Muscle of arm (tissue), 14 donors: ENCODE measurements at places on chromosomes 7 and 10. TPM values are rescaled to one million over a fixed set of nuclear protein-coding genes. Genes with fewer than 3 reads are reported as not detected.

DGKB gene
- 0.96 TPM for polyA plus RNA-seq

CARD11 gene
- polyA plus RNA-seq, result 1.9 TPM

WIPF3 gene
- polyA plus RNA-seq, result 21.4 TPM

TES gene
- polyA plus RNA-seq, result 17.5 TPM

PPP1R9A gene
- polyA plus RNA-seq, result 23.4 TPM

CABCOCO1 gene
- polyA plus RNA-seq, result not detected

CPA2 gene
- 0.54 TPM for polyA plus RNA-seq

CDH23 gene
- 7.4 TPM for polyA plus RNA-seq

RAPGEF5 gene
- 32.1 TPM for polyA plus RNA-seq

HOXA11 gene
- not detected for polyA plus RNA-seq

NUTM2E gene
- polyA plus RNA-seq, result 0.41 TPM

NFKB2 gene
- 29.2 TPM for polyA plus RNA-seq

CLCN1 gene
- polyA plus RNA-seq, result 0.50 TPM

AKR1C8 gene
- polyA plus RNA-seq, result not detected

YAE1 gene
- 22.8 TPM for polyA plus RNA-seq

INSIG1 gene
- 22.0 TPM for polyA plus RNA-seq

DUSP5 gene
- 3.9 TPM for polyA plus RNA-seq

HOXA1 gene
- not detected for polyA plus RNA-seq

ADRB1 gene
- polyA plus RNA-seq, result 0.50 TPM

HTR5A gene
- not detected for polyA plus RNA-seq

TMEM229A gene
- not detected for polyA plus RNA-seq

TMEM72 gene
- 0.19 TPM for polyA plus RNA-seq

FRA10AC1 gene
- polyA plus RNA-seq, result 20.8 TPM

TCAF2 gene
- 9.0 TPM for polyA plus RNA-seq

PRPS1L1 gene
- polyA plus RNA-seq, result not detected

GRM3 gene
- not detected for polyA plus RNA-seq

CNNM1 gene
- not detected for polyA plus RNA-seq

DNAH11 gene
- polyA plus RNA-seq, result 0.82 TPM

CPXM2 gene
- not detected for polyA plus RNA-seq

PIK3CG gene
- polyA plus RNA-seq, result 2.4 TPM

CFAP70 gene
- polyA plus RNA-seq, result 0.64 TPM

POM121L12 gene
- not detected for polyA plus RNA-seq

HOXA9 gene
- 24.9 TPM for polyA plus RNA-seq

TRIM50 gene
- polyA plus RNA-seq, result not detected

CYP3A4 gene
- polyA plus RNA-seq, result 0.08 TPM

ZNF804B gene
- polyA plus RNA-seq, result not detected

CDHR3 gene
- 12.6 TPM for polyA plus RNA-seq
